Naive thymus-derived CD4-positive, alpha-beta T cell (primary cell): ENCODE measurements at places on chromosomes 4 and X.
A peak's percentile ranks its signal among the peaks of the same experiment; 100 is the strongest.

DNA sequence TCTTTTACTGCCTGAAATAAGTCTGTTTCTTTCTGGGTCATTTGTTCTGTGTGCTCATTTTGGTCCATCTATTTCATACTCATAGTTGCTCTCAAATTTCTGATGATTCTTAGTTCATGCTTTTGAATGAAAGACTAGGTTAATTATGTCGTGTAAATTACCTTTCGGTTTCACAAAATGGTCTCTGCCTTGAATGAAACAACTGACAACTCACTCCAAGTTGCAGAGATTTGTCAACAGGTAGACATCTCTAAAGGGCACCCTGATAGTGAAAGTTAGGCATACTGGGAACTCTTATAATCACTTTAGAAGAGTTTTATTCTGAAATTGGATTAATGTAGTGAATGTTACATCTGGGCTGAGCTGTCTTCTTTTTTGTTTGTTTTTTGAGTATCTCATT is 726.9 kb downstream of the PDHA2 start:
- DNase-seq = no peak
- no peaks in the 10 kb centered on the region for H3K4me1 ChIP-seq
- H3K27ac ChIP-seq = no peak overlapping the region
- H3K36me3 ChIP-seq = no peaks in the 10 kb centered on the region
- H3K27me3 ChIP-seq = no peaks in the 10 kb centered on the region
- H3K4me3 ChIP-seq = no peak overlapping the region

DNA sequence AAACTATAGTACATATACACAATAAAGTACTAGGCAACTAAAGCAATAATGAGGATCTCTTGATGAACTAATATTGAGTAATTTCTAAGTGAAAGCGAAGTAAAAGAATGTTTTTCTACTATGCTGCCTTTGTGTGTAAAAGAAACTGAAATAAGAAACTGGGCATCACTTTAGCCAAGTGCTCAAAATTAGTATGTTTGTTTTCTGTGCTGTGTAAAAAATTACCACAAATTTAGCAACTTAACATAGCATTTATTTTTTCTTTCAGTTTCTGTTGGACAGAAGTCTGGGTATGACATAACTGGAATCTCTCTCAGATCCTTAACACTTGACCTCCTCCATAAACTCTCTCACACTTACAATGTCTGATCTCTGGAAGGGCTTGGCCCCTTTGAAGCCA is 687.1 kb upstream of the MAGEB2 start:
- no peak overlapping the region for H3K27ac ChIP-seq
- no peaks in the 10 kb centered on the region for H3K4me1 ChIP-seq
- H3K36me3 ChIP-seq = no peaks in the 10 kb centered on the region
- no peaks in the 10 kb centered on the region for H3K27me3 ChIP-seq
- DNase-seq = no peak
- no peak overlapping the region for H3K4me3 ChIP-seq

DNA sequence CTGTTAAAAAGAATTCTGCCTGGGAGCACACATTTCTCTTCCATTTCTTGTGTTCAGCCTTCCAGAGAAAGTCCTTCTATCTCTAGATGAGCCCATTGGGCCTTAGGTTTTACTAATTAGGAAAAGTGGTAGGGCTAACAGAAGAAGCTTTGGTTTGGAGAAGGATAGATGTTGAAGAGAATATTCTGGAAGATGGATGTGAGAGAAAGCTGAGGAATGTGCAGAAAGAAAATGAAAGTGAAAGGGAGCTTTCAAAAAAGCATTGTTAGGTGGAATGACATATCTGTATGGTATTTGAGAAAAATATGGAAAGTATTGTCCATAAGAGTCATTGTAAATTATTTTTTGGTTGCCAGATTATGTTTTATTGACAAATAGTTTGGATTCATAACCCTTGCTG is 474.8 kb upstream of the SLIT2 start:
- no peaks in the 10 kb centered on the region for H3K4me1 ChIP-seq
- no peak for DNase-seq
- H3K36me3 ChIP-seq = no peaks in the 10 kb centered on the region
- H3K4me3 ChIP-seq = no peak overlapping the region

GRCh38 chr4:15366721-15367120 is 61.1 kb upstream of the C1QTNF7 start:
- H3K27ac ChIP-seq = no peak overlapping the region
- no peak overlapping the region for H3K4me3 ChIP-seq
- no peaks in the 10 kb centered on the region for H3K36me3 ChIP-seq
- no peaks in the 10 kb centered on the region for H3K27me3 ChIP-seq
- no peaks in the 10 kb centered on the region for H3K4me1 ChIP-seq

DNA sequence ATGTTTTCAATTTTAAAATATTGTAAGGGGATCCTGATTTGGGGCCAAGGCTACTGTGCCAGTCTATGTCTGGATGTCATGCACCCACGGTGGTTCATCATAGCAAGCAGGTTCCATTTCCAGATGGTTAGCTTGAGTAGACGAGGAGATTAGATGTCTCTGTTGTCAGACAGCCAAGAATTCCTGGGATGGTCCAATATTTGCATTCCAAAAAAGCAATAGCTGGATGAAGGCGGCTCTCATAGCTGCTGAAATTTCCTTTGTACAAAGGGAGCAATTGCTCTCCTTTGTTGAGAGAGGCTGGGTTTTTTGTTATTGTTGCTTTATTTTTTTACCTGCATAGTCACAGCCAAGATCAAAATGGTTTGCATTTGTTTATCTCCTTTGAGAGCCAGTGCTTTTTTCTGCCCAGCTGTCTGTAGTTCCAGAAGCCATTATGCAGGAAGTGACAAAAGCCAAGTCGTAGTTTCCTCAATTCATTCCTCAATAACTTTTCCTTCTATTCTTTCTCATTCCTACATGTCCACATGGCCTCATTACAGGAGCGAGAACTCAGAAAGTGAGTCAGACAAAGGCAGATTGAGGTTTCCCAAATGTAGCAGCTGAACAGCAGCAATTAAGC is 107.9 kb downstream of the MMRN1 start:
- H3K4me1 ChIP-seq = no peaks in the 10 kb centered on the region
- H3K27me3 ChIP-seq = no peaks in the 10 kb centered on the region
- H3K27ac ChIP-seq = no peak overlapping the region
- no peak overlapping the region for H3K4me3 ChIP-seq
- no peak for DNase-seq

DNA sequence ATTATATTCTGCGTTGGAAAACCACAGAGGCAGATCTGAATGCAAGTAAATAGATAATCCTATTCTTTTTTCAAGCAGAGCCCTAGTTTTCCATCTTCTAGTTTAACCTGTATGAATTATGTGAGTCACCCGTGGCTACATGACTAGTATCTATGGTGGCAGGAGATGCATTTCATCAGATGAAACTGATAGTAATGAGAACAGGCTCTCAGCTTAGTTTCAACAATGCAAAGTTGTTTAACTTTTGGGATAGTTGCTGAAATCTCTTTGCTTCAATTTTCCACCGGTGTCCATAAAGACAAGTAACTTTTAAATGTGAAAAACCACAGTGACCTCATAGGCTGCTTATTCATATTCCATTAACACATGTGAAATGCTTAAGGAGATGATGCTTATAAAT is 1317.4 kb upstream of the TENM3 start:
- no peak for DNase-seq
- no peaks in the 10 kb centered on the region for H3K4me1 ChIP-seq
- H3K27ac ChIP-seq = no peak overlapping the region
- H3K27me3 ChIP-seq = no peaks in the 10 kb centered on the region
- no peak overlapping the region for H3K4me3 ChIP-seq
- H3K36me3 ChIP-seq = no peaks in the 10 kb centered on the region

DNA sequence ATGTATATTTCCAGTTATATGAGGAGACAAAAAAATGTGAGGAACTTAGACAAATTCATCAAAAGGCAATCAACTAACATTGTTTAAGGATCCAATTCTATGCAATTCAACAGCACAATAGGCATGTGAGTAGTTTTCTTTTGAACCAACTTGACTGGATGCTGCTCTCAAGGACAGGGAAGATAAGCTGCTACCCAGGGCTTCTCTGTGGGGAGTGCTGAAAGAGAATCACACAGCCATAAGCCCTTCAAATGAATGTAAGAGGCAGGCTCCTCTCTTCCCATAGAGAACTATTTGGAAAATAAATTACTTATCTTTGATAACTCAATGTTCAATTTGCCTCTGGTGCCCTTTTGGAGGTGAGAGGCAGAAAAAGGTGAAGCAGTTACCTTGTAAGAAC is 1413.6 kb downstream of the PCDH7 start:
- no peak overlapping the region for H3K27ac ChIP-seq
- no peak for DNase-seq
- no peaks in the 10 kb centered on the region for H3K27me3 ChIP-seq

DNA sequence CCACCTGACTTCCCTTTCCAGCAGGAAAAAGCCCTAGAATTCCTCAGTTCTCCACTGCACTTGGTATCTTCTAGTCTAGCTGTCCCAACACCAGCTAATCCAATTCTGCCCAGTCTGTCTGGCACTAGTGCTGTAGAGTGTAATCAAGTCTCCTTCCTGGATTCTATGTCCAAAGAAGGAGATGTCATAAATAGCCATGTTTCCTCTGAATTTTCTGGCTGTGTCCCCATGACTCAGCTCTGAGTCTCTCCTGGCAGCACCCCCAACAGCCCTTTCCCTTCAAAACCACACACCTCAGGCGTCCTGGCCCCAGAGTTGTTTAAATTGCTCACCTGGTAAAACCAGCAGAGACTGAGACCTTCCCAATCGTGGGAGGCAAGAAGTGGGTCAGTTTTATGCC is 197.2 kb downstream of the GRXCR1 start:
- H3K4me1 ChIP-seq = no peaks in the 10 kb centered on the region
- no peaks in the 10 kb centered on the region for H3K27me3 ChIP-seq
- no peak overlapping the region for H3K4me3 ChIP-seq
- DNase-seq = no peak

- no peak overlapping the region for H3K4me3 ChIP-seq
- H3K27me3 ChIP-seq = no peaks in the 10 kb centered on the region
- peak overlapping the region; percentile 77 for H3K27ac ChIP-seq
Observed at GRCh38 chr4:99815597-99816011, 1.0 kb upstream of the DAPP1 start.

DNA sequence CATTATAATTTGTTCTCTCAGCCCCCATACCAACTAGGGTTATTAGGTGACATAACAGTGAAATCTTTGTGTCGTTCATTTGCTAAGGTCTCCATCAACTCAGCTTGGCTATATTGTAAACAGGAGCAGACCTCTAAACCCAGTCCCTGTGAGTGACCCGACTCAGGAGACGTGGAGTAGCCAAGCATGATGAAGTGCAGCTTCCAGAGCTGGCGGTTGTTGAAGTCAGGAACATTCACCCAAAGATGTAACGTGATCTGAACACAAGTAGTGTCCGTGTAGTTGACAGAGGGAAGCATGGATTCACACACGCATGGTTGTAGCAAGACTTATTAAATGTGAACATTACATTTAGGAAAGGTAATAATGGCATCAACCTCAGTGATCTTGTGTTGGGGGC is 102.3 kb downstream of the FAM193A start:
- no peaks in the 10 kb centered on the region for H3K36me3 ChIP-seq
- H3K27me3 ChIP-seq = no peaks in the 10 kb centered on the region
- H3K4me1 ChIP-seq = no peaks in the 10 kb centered on the region
- no peak overlapping the region for H3K27ac ChIP-seq
- H3K4me3 ChIP-seq = no peak overlapping the region

DNA sequence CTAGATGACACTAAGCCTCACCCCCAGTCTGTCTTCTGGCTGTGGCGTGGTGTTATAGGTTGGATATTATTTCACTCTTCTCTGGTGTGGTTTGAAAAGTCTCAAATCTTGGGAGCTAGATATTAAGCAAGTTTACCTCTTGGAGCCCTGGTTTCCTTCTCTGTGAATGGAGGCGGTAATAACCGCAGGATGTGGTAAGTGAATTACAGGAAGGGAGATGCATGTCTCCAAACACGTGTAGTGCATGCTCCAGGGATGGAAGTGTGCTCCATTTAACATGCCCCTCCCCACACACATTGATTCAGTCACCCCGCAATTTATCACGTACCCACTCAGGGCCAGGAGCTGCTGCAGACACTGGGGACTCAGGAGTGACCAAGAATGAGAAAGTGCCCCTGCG is 4.9 kb downstream of the ZNF275 start:
- DNase-seq = no peak
- no peaks in the 10 kb centered on the region for H3K36me3 ChIP-seq
- no peaks in the 10 kb centered on the region for H3K4me1 ChIP-seq
- H3K4me3 ChIP-seq = no peak overlapping the region

DNA sequence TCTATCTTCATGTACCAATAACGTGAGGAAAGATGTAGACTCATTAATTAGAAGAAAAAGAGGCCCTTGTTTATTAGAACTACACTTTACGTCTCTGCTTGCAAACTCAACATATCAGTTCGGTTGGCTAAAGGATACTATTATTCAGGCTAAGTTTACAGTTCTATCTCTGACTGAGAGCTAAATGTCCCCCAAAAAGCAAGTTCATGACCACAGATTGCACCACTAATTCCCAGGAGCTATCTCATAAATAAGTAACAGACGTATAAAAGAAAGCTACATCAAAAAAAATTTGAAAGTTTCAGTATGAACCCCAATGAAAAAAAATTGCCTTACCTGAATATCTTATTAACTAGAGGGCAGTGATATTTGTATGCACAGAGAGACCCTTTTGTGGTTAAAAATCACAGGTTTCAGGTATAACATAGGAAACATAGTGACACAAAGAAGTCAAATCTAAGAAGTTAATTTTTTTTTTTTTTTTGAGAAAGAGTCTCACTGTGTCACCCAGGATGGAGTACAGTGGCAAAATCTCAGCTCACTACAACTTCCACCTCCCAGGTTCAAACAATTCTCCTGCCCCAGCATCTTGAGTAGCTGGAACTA is 128.9 kb downstream of the MAB21L2 start:
- H3K4me1 ChIP-seq = no peaks in the 10 kb centered on the region
- DNase-seq = no peak
- no peak overlapping the region for H3K4me3 ChIP-seq
- H3K36me3 ChIP-seq = no peaks in the 10 kb centered on the region
- H3K27me3 ChIP-seq = no peaks in the 10 kb centered on the region

DNA sequence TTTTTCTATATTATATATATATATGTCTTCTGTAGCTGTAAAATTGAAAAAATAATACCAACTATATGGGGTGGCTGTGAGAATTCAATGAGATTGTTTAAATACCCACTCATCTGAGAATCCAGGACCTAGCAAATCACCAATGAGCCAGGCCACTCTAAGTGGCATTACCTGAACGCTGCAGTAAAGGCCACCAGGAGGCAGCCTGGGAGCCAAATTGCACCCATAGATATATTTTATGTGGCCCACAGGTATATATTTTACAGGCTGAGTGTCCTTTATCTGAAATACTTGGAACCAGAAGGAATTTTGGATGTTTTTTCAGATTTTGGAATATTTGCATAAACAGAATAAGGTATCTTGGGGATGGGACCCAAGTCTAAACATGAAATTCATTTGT is 58.2 kb upstream of the C4orf50 start:
- no peak overlapping the region for H3K4me3 ChIP-seq
- DNase-seq = no peak
- H3K27ac ChIP-seq = no peak overlapping the region
- H3K36me3 ChIP-seq = no peaks in the 10 kb centered on the region
- H3K27me3 ChIP-seq = no peaks in the 10 kb centered on the region
- H3K4me1 ChIP-seq = no peaks in the 10 kb centered on the region

GRCh38 chrX:72465889-72466288 is 106.8 kb downstream of the HDAC8 start:
- no peak overlapping the region for H3K27ac ChIP-seq
- no peak for DNase-seq
- H3K36me3 ChIP-seq = no peaks in the 10 kb centered on the region
- H3K27me3 ChIP-seq = no peaks in the 10 kb centered on the region
